ENCODE measurements at places on chromosomes 6 and 20. TPM values are rescaled to one million over a fixed set of nuclear protein-coding genes. Genes with fewer than 3 reads are reported as not detected.

DNA sequence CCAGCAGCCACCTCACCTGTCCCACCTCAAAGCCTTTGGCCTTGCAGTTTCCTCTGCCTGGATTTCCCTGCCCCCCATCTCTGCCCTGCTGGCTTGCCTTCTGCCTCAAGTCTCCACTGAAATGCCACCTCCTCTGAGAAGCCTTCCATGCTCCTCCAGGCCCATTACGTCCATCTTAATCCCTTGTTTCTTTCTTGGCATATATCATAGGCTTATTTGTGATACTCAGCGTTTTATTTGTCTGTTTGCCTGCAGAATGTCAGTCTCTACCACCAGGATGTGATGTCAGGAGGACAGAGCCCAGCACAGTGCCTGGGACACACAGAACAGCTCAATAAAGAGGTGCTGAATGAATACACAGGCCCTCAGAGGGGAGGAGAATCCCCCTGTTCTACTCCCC, 24.4 kb upstream of the TLDC2 start:
- no peak for DNase-seq

DNA sequence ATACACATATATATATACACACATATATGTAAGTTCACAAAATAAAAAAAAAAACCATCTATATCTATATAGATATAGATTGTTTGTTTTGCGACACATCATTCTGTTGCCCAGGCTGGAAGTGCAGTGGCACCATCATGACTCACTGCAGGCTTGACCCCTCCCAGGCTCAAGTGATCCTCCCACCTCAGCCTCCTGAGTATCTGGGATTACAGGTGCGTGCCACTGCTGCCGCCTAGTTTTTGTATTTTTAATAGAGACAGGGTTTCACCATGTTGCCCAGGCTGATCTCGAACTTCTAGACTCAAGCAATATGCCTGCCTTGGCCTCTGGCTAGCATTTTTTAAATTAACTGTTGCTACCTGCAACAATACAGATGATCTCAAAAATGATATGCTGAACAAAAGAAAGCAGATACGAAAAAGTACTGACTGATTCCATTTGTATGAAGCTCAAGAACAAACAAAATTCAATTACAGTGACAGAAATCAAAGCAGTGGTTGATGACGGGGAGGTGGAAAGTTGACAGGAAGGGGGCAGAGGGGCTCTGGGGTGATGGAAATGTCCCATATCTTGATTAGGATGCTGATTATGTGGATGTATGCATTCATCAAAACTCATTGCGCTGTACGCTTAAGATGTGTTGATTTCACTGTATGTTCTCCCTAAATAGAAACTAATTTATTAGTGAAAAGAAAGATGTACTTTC, 49.6 kb downstream of the ATXN1 start:
- DNase-seq: no peak

- DNase-seq: peak; percentile 2
Observed at GRCh38 chr6:160882791-160883279, 108.7 kb upstream of the MAP3K4 start.

GRCh38 chr20:58755062-58755697, 62.6 kb downstream of the NPEPL1 start:
- no peak for DNase-seq

- no peak for DNase-seq
Observed at GRCh38 chr6:154731296-154732218, 1.7 kb upstream of the SCAF8 start.

- DNase-seq: peak; percentile 48
Observed at GRCh38 chr6:12403201-12403826, 113.2 kb downstream of the EDN1 start.

Gene FAM83C
- total RNA-seq: not detected

DNA sequence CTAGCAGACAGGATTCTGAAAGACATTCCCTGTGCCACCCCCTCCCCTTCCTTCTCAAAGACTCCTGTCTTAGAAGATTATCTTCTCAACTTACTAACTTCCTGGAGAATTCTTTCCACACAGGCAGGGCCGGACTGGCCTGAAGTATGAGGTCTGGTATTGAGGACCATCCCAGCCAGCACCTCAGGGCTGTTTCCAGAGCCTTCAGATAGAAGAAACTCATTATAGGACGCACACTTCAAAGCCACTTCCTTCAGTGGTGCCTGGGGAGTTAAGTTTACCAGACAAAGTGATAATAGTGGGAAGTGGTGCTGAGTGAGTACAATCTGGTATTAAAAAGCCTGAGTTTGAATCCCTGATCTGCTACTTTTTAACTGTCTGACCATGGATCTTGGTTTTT, 15.6 kb downstream of the KCNS1 start:
- no peak for DNase-seq

DNA sequence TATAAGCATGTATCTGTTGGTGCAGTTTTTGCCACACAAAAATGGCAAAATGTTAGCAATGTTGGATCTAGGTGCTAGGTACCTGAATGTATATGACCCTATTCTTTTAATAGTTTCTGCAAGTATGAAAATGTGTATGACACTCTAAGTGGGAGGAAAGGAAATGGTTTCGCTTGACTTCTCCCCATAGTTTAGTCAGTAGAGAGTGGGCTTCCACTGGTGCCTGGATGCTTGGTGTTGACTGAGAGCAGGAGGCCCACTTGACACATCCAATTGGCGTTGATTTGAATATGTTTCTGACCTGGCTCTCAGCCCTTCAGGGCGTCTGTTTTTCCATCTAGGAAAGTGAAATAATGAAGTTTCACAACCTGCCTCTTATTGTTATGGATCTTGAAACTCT, 41.8 kb upstream of the GABRR1 start:
- no peak for DNase-seq

GRCh38 chr6:30887901-30888815, 3.8 kb downstream of the DDR1 start:
- DNase-seq: peak; percentile 47

Gene ADAM33
- total RNA-seq: 3.0 TPM

GRCh38 chr6:166620478-166621113, 6.5 kb downstream of the RPS6KA2 start:
- DNase-seq: no peak

Gene TSHZ2
- 0.72 TPM for total RNA-seq

GRCh38 chr6:6683969-6684833, 95.7 kb downstream of the LY86 start:
- DNase-seq: no peak

Gene CDSN
- 0.22 TPM for total RNA-seq

- DNase-seq: no peak
Observed at GRCh38 chr6:119002069-119002468, 67.1 kb upstream of the MCM9 start.

- DNase-seq: peak; percentile 48
Observed at GRCh38 chr6:16684195-16684689, 77.0 kb downstream of the ATXN1 start.

- no peak for DNase-seq
Observed at GRCh38 chr20:29740601-29740950, 1516.9 kb upstream of the DEFB115 start.

GRCh38 chr20:10308652-10309051, 90.0 kb downstream of the SNAP25 start:
- no peak for DNase-seq

Gene NRSN2
- total RNA-seq: 64.0 TPM
